ENCODE measurements at places on chromosomes 6 and 20.

- DNase-seq: no peak
Measured at GRCh38 chr20:37640600-37641561, 52.9 kb upstream of the CTNNBL1 start.

DNA sequence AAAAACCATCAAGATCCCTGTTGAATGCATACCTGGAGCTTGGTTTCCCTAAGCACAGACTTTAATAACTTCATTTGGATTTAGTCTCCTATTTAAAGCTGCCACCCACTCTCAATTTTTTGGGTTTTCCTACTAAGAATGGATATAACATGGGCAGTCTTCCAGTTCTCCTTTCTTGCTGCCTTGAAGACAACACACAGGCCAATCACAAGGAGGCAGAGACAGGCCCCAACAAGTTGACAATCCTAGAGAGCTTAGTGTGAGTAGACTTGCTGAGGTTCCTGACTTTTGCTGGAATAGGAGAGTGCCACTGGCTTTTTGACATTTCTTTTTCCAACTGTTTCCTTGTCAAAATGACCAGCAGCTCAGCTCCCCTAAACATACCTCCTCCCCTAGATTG is 112.3 kb upstream of the ESR1 start:
- no peak for DNase-seq

DNA sequence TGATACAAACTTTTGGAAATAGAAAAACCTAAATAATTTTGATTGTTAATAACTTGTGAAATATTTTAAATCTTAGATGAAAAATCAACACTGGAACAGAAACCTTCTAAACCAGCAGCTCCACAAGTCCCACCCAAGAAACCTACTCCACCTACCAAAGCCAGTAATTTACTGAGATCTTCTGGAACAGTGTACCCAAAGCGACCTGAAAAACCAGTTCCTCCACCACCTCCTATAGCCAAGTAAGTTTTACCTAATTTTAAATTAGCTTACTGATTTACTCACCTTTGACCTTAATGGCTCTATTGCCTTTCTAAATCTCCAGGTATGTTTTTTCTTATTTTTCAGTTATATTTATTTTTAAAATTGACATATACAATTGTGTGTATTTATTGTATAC is 102.6 kb upstream of the ADGRF4 start:
- no peak for DNase-seq

- DNase-seq: no peak
Measured at GRCh38 chr6:9057937-9058336, 622.6 kb upstream of the SLC35B3 start.

DNA sequence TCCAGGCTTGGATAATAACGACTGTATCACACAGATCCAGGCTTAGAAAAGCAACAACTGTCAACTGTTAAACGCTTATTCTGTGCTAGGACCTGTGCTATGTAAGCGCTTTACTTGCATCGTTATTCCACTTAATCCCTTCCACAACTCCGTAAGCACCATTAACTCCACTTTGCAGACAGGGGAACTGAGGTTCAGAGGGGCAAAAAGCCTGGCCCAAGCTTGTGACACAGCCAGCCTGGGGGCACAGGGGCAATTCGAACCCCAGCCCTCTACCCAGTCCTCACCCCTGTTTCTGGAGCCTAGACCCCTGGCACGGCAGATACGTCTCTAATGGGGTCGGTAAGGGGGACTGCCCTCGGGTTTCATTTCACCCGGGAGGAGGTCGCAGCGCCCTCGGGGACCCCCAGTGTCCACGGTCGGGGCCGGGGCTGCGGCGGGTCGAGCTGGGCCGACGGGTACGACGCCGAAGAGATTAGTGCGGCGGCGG is 411 bp downstream of the DSN1 start:
- DNase-seq: no peak

DNA sequence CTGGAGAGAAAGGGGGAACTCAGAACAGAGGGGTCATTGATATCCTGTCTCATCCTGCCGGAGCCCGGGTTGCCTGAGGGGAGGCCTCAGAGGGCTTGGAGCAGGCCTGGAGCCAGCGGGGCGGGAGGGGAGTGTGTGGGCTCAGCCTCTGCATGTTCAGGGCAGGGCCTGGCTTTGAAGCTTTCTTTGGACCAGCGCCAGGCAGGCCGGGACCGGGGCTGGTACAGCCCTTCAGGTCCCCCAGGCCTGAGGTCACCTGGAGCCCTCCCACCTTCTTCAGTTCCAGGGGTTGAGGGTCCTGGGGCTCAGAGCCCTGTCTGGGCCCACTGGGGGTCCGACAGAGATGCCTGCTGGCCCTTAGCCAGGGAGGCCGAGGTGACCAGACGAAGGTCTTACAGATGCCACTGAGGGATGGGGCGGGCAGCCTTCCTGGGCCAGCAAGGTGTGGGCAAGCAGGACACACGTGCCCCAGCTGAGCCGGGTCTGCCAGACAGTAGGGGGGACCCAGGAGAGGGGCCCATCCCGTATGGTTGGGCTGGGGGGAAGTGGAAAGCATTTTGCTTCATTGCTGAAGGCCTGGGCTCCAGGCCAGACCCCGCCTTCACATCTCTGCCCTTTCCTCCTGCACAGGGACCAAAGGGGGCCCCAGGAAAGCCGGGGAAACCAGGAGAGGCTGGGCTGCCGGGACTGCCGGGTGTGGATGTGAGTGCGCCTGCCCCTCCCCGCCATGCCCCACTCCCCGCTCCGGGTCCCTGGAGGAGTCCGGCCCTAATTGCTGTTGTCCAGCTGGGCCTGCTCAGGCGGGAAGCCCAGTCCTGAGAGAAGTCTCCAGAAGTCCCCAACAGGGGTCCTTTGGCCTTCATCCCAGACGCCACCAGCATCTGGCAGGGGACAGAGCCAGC is 2.0 kb downstream of the COL9A3 start:
- DNase-seq: no peak

GRCh38 chr20:60078351-60079250 is 120.4 kb downstream of the CDH26 start:
- DNase-seq: no peak

DNA sequence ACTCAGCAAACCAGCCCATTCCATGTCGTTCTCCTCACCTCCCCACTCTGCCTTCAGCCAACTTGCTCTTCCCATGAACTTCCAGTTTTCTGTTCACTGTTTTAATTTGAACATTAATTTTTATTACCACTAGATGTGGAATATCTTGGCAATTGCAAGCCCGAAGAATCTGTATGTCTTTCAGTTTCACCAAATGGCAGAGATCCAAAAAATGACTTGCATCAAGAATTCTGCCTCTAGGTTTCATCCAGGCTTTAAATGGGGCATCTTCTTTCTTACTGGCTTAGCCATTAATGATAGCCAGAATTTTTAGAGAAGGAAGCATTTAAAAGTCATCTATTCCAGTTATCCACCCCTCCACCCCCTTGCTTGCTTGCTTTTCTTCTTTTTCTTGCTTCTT is 39.0 kb downstream of the CAP2 start:
- DNase-seq: no peak

GRCh38 chr6:27864906-27865849 is 47.0 kb downstream of the OR2B2 start:
- DNase-seq: no peak

DNA sequence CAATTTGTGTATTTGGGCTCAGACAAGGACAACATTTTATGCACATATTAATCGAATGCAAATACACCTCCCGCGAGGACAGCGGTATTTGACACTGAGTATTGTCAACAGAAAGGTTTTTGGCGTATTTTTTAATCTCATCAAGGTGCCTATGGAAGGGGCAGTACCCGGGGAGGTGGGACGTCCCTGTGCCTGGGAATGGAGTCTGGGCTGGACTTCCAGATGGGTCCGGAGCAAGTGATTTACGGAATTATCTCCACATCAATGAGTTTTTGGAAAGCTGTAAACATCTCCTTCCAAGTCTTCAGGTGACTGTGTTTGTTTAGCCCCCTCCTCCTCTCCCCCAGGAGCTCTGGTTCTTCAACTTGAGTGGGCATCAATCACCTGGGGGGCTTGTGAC is 39.8 kb downstream of the PRR18 start:
- no peak for DNase-seq

- no peak for DNase-seq
Measured at GRCh38 chr6:96450770-96451130, 70.9 kb upstream of the UFL1 start.

All from stimulated activated CD4-positive, alpha-beta T cell treated with anti-CD3 and anti-CD28 coated beads, Interleukin-1b, Interleukin-23, amount 100 ng/mL, for 1 hour (primary cell).